ENCODE measurements at places on chromosomes 3 and 15.

GRCh38 chr3:152126260-152126659, 142.5 kb upstream of the MBNL1 start:
- DNase-seq = no peak

- DNase-seq = no peak
These were observed 79.4 kb upstream of the PRR23E start for GRCh38 chr3:127113571-127113891.

- no peak for DNase-seq
These were observed 16.2 kb downstream of the SLC6A6 start for GRCh38 chr3:14418296-14419250.

- no peak for DNase-seq
These were observed 116.8 kb downstream of the USP13 start for GRCh38 chr3:179769411-179770247.

- no peak for DNase-seq
These were observed 26.0 kb upstream of the CMC1 start for GRCh38 chr3:28215407-28215806.

DNA sequence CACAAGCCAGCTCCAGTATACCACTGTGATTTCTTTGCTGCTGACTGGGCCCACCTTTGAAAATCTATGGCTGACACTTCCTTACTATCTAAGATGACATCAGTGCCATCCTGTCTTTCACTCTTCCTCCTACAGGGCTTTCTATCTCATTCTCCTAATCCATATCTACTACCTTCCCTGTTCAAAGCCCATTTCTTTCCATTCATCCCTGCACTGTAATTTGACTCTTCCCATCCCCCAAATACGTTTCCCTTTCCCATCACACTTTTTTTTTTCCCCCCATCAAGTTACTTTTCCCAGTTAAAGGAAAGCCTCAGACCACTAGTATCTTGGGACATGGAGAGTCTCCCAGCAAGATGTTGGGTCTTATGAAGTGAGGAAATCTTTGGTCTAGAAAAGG, 136.7 kb downstream of the AKAP13 start:
- no peak for DNase-seq

DNA sequence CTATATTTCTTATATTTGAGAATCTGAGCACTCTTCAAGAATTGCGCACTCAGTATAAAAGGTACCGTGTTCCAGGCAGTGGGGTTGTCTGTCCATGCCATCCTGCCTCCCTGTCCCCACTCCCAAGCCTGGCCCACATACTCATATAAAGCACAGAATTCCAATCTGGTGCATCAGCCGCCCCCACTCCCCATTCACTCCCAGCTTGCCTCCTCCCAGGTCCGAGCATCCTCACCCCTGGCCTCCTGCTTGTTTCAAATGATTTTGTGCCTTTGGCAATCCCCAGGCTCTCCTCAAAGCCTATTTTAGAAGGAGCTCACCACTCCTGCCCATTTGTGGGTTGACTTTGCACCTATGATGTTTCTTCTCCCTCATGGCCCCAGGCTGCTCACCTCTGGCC, 22.2 kb upstream of the IGF1R start:
- no peak for DNase-seq
